ENCODE measurements at places on chromosomes 11 and 22.
A peak's percentile ranks its signal among the peaks of the same experiment; 100 is the strongest.

DNA sequence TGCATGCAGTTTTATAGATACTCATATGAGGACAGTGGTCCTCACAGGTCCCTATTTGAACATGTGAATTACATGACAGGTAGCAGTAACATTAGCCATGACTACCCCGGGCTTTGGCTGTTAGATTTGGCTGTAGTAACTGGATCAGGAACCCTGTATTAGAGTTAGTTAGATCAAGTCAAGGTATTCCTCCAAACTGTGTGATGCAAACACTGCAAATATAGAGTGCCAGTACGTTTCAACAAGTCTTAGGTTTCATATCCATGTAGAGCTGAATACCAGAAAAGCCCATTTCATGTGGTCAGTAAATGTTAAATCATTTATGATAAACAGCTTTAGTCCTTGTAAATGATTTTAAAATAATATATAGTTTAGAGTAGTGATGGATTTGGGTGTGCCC, 29.5 kb upstream of the PITPNB start:
- no peak for DNase-seq

DNA sequence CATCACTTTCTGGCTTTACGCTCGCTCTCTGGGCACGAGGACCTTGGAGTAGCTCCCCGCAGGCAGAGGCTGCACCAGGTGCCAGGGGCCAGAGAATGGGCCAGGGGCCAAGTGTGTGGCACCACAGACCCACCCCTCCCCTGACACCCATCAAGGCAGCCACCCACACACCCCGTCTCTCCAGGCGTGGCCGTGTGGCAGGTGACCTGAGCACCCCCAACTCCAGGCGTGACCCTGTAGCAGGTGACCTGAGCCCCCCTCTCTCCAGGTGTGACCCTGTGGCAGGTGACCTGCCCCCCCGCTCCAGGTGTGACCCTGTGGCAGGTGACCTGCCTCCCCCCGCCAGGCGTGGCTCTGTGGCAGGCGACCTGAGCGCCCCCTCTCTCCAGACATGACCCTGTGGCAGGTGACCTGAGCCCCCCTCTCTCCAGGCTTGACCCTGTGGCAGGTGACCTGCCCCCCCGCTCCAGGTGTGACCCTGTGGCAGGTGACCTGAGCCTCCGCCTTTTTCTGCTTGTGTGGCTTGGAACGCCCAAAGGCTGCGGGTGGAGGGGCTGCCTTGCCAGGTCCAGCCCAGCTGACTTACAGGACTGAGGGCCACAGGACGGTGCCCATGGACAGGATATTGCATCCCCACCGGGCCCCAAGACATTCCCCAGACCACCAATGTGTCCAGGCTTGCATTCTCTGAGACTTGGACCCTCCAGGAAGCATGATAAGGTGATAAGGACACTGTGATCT, 667.2 kb downstream of the BRD1 start:
- DNase-seq, result no peak

DNA sequence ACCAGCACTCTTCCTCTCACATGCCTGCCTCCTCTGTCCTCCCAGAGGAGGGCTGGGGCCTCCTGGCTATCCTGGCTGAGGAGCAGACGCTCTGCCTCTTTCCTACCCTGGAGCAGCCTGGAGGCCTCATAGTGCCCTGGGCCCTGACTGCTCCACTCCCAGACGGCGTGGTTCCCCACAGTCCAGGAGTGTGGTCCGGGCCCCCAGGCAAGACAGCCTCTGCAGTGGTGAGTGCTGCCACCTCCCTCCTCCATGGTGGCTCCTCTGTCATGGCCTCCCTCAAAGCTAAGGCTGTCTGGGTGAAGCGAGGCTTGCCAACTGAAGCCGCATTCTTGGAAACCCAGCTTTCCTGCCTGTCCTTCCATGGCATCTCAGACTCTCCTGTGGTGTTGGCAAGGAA, 19.8 kb downstream of the GAB4 start:
- DNase-seq, result no peak

GRCh38 chr11:61777234-61778090, 14.9 kb downstream of the TMEM258 start:
- DNase-seq, result peak; percentile 36

- DNase-seq, result no peak
These were observed 6.5 kb downstream of the PANX2 start for GRCh38 chr22:50176850-50177536.
